Colonic mucosa (tissue), 4 donors: ENCODE measurements at places on chromosomes 12 and 14.

DNA sequence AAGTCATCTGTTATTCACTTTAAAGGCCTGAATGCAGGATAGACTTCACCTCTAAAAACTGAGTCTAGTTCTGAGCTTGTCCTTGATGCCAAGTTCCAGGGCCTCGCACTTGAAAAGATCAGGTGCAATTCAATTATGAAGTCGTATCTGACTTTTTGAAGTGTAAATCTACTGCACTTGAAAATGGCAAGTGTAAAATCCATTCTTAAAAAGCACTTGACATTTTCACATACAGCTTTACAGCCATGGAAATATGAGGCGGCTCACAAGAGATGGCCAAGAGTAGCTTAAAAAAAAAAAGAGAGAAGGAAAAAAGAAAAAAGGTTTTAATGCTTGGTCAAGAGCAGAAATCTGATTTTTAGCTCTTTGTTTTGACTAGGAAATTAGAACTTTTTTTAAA lies 172.5 kb downstream of the GXYLT1 start:
- DNase-seq = no peak

DNA sequence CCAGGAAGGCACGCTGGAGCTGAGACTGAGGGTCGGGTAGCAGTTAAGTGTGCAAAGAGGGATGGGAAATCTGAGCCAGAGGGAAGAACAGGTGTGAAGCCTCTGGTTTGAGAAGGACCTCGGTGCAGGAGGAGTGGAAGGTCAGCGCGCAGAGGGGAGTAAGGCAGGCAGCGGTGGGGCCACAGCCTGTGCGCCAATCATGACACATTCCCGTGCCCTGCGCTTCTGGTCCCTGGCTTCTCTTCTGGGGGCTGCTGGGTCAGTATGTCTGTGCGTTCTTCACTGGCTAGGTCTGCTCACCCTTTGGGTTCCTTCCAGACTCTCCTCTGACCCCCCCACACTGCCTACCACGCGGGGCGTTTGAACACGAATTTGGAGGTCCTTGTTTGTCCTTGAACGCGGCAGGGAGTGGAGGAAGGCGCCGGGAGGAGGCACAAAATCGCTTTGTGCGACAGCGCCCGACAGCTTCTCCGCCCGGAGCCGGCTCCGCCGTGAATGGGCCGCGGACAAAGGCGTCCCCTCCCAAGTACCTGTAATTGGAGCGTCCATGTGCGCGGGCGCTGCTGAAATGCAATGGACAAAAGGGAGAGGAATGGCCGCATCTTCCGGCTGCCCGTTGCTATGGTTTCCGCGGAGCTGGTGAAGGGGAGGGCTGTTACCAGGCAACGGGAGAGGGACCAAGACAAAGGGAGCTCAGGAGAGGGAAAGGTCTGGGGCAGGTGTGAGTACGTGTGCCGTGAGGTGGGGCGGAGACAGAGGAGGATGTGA lies 207.2 kb upstream of the SRRM4 start:
- DNase-seq = no peak

DNA sequence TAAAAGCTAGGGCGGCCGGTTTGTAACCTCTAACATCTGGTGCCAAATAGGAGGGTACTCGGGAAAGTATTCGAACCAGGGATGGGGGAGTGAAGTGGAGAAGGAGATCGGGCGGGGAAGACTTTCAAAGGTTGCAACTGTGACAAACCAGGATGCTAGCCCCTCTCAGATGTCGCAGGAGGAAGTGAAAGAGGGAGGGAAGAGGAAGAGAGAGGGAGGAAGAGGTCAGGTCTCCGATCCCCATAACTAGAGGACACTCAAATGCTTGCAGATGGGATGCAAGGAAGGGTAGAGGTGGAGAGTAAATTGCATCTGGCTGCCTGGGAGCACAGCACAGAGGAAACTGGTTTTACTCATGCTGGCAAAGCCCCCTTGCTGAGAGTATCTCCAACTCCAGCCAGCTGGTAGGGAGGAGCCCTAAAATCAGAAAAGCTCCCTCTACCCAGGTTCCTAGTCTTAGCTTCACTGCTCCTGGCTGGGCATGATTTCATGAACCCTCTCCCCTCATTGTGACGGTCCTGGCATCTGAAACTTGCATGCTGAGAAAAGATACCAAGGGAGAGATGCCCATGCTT lies 696.7 kb upstream of the TBX3 start:
- DNase-seq = no peak

DNA sequence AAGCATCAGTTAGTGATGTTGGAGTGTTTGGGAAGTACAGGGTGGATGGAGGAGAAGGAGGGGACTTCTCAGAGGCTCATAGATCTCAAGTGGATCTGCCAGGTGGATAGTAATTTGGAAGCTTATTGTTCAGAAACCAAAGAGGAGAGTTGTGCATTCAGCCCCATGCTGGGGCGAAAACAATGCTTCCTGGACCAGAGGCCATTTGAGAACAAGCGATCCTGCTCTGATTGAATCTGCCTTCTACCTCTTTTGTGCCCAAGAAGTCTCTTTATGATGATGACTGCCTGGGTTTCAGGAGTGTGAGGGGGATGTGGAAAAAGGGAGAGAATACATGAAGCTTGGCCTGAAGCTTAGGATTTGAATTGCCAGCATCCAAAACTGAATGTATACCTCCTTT lies 110.8 kb upstream of the SRRM4 start:
- no peak for DNase-seq

DNA sequence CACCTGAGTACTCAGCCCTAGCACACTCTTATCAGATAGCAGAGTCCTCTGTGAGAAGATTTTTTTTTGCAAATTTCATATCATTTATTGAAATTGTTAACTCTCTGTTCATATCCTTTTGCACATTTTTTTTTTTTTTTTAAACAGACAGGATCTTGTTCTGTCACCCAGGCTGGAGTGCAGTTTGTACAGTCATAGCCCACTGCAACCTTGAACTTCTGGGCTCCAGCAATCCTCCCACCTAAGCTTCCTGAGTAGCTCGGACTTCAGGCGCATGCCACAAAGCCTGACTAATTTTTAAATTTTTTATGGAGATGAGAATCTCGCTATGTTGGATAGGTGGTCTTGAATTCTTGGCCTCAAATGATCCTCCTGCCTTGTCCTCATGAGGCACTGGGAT lies 4.3 kb downstream of the PARP2 start:
- no peak for DNase-seq

DNA sequence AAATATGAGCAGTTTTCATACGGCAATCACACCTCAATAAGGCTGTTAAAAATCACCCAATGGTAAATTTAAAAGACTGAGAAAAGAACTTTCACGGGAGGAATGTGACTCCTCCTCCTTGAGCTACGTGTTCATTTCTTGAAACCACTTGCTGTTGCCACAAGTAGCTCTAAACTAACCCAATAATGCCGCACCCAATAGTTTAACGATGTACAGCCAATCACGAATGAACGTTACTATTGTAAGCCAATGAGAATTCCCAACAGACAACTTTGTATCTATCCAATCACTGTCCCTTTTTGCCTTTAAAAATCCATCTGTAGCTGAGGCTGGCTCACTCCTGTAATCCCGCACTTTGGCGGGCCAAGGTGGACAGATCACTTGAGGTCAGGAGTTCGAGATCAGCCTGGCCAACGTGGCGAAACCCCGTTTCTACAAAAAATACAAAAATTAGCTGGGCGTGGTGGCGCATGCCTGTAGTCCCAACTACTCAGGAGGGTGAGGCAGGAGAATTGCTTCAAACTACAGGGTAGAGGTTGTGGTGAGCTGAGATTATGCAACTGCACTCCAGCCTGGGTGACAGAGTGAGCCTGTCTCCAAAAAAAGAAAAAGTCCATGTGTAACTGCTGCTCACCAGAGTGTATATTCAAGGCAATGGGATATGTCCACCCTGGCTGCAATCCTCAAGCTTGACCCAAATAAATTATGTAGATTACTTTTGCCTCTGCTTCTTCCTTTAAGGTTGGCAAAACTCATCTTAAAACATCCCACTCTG lies 24.4 kb upstream of the BTBD6 start:
- DNase-seq = no peak

DNA sequence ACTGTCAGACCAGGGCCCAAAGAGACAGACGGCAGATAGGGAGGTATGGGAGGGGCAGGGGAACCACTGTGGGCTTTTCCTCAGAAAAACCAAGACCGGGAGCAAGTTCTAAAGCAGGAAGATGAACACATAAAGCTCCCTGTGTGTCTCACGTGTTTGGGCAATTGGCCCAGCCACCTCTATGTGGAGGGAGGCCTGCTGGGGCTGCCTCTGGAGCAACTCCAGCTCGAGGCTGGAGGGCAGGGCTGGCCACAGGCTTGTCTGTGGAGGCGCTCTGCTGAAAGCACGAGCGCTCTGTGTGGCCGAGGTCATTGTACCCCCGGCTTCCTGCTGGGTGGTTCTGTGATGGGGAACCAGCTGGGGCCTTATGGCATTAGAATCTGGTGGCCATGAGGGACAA lies 36.4 kb downstream of the TRAFD1 start:
- no peak for DNase-seq

- DNase-seq = peak; percentile 69
Observed at GRCh38 chr14:96206461-96206860, 1.8 kb downstream of the BDKRB2 start.

- no peak for DNase-seq
Observed at GRCh38 chr14:101194373-101195308, 291.1 kb upstream of the RTL1 start.

DNA sequence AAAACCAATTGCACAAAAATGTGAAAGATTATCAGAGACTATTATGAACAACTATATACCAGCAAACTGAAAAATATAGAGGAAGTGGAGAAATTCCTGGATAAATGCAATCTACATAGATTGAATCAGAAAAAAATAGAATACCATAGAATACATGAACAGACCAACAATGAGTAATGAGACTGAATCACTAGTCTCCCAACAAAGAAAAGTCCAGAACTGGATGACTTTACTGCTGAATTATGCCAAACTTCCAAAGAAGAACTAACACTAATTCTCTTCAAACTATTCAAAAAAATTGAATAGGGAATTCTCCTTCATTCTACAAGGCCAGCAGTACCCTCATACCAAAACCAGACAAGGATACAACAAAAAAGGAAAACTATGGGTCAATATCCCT lies 60.6 kb downstream of the GUCY2C start:
- DNase-seq = no peak

GRCh38 chr12:122722387-122722786 lies 5.8 kb upstream of the HCAR3 start:
- DNase-seq = no peak

GRCh38 chr12:601976-602699 lies 61.1 kb downstream of the NINJ2 start:
- no peak for DNase-seq

- no peak for DNase-seq
Observed at GRCh38 chr12:123289911-123290310, 18.3 kb upstream of the CDK2AP1 start.

DNA sequence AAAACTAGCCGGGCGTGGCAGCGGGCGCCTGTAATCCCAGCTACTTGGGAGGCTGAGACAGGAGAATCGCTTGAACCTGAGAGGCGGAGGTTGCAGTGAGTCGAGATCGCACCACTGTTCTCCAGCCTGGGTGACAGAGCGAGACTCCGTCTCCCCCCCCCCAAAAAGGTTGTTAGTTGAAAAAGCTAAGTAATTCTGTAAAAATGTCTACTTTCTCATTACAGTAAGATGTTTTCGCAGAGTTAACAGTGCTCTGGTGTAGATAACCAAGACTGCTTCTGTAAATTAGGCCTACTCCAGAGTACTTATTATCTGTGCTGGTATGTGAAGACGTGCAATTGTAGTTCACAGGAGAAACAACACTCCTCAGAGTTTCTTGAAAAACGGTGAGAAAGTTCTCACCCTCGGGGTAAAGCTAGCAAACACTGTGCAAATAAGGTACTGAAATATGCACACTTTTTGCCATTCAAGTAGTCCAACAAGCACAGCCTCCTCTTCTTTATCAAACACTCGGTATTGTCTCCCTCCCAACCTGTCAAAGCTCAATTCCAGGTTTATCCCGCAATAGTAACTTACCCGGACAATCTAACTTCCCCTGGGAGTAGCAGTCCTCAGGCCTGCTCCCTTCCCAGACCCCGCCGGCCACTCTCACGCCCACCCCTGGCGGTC lies 974 bp downstream of the BTBD7 start:
- DNase-seq = no peak

DNA sequence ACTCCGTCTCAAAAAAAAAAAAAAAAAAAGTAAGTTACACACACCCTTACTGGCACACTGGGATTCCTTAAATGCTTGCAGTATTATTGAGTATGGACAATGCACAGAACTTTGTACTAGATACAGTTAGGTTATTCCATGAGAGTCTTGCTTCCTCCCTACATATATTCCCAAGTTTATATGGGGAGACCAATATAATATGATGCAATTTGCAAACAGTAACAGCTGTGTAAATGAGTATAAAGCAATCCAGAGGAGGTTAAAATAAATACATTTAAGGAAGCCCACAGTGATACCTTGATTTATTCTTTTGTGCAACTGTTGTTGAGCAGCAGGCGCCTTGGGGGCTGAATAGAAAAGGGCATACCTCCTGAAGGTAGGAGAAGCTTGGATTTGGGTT lies 26.6 kb downstream of the RASSF3 start:
- no peak for DNase-seq

DNA sequence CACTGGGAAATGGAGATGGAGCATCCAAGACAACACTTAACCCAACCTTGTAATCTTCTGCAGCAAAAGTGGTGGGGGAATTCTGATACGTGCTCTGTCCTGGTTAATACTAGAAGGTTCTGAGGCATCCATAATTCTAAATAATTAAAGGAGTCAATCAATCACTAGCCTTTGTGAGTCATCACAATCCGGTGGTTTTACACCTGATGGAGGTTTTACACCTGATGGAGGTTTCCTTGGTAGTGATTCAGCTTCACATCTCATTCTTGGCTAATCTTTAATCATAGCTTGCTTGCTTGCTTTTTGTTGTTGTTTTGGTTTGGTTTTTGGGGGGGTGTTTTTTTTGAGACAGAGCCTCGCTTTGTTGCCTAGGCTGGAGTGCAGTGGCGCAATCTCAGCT lies 343.4 kb downstream of the DPF3 start:
- no peak for DNase-seq

DNA sequence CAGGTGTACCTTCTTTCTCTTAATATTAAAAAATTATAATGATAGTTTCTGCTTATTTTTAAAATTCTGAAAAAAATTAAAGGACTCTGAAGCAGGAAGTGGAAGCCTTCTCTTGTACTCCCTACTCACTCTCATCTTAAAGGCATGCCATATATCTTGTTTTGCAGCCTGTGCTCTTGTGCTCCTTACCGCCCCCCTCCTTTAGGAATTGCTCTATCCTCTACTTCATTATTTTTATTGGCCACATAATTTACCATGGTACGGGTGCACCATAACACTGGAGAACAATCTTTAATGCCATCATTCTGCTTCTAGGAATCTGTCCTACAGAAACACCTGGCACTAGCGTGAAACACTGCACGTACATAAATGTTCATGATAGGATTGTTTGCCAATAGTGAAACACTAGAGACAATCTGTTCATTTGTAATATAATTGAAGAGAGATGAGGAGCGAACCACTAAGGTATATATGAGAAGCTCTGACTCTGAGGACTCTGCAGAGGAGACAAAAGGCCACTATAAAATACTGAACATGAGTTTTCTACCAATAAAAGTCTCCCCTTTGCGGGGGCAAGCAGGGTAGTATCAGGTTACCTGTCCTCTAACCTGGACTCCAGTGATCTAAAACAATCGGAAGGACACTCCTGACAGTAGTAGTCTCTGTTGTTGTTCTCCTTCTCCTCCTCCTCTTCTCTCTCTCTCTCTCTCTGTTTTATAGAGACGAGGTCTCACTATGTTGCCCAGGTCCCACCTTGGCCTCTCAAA lies 6.3 kb upstream of the NYNRIN start:
- peak; percentile 34 for DNase-seq
